ENCODE measurements at places on chromosomes 1 and 21.

DNA sequence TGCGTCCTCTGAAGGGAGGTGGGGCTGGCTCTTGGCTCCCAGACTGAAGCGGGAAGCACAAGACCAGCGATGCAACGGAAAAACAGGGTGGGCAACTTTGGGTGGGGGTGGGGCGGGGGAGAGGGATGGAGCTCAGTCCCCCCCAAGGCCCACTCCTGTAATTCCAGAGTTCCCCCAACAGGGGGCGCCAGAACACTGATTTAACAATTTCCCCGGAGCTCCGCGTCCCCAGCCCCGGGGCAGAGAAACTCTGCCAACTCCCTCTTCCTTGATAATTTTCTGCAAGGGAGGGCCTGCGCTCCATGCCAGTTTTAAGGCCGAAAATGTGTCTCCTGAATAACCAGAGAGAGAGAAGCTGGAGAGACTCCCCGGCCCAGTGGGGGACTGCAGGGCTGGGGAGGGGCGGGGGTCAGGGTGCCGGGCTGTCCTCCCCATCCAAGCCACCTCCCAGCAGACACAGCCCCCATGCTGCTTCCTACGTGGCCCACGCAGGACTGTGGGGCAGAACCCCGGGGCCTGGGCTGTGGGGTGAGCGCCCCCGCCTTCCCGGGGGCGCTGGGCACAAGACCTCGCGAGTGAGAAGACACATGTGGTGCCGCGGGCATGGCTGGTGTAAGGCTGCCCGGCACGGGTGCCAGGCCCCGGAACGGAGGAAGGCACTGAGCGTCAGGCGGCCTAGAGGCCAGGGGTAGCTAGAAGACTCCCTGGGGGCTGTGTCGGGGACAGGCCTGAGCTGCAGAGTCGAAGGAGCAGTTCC is 51.4 kb downstream of the KIF21B start:
- DNase-seq: peak; percentile 31

GRCh38 chr1:7988576-7988975 is 27.1 kb downstream of the PARK7 start:
- DNase-seq: no peak

DNA sequence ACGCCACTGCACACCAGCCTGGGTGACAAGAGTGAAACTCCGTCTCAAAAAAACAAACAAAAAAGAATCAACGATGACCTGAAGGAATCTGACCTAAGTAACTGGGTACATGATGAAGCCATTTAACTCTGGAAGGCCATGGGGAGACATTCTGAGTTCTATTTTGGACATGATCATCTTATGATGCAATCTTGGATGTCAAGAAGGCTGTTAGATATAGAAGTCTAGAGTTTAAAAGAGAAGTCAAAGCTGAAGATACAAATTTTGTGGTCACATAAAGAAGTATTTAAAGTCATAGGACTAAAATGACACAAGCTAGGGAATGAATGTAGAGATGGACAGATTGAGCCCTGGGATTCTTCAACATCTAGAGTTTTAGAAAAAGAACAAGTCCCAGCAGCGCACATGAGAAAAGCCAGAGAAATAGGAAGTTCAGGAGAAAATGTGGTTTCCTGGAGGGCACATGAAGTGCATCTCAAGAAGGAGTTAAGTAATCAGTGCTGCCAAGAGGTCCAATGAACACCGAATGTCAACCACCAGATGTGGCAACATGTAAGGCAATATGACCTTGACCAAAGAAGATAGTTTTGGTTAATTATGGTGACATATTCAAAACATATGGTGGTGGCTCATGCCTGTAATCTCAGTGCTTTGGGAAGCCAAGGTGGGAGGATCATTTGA is 26.8 kb downstream of the ELK4 start:
- no peak for DNase-seq

DNA sequence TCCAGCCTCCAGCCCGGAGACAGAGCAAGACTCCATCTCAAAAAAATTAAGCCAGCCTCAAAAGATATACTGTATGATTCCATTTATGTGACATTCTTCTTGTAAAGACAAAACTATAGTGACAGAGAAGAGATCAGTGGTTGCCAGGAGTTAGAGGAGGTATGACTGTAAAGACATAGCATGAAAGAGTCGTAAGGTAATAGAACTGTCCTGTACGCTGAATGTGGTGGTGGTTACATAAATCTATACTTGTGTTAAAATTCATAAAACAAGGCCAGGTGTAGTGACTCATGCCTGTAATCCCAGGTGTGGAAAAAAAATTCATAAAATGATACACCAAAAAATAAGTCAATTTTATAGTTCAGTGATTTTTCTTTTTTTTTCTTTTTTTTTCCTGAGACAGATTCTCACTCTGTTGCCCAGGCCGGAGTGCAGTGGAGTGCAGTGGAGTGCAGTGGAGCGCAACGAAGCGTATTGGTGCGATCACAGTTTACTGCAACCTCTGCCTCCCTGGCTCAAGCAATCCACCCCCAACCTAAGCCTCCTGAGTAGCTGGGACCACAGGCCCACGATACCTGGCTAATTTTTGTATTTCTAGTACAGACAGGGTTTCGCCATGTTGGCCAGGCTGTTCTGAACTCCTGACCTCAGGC is 84.9 kb upstream of the CXADR start:
- DNase-seq: no peak

- DNase-seq: no peak
Observed at GRCh38 chr1:63943393-63943792, 169.6 kb downstream of the ROR1 start.

GRCh38 chr1:84570436-84571149 is 3.6 kb downstream of the CTBS start:
- no peak for DNase-seq

- no peak for DNase-seq
Observed at GRCh38 chr1:156423422-156424352, 54.7 kb downstream of the RHBG start.

DNA sequence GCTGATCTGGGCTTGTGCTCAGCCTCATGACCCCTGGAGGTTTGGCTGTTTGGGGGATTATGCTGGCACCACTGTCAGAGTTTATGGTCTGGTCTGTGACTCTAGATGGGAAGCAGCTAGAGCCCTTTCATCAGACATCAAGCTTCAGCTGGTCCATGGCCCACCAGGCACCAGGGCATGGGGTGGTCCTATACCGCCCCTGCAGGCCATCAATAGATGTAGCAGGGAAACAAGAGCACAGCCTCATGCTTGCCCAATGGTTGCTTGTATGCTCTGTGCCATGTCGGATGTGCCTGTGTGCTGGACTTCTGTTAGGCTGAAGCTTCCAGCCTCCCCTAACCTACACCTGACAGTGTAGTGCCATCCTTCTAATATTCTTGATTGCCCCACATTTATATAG is 71.1 kb upstream of the CD34 start:
- DNase-seq: no peak

DNA sequence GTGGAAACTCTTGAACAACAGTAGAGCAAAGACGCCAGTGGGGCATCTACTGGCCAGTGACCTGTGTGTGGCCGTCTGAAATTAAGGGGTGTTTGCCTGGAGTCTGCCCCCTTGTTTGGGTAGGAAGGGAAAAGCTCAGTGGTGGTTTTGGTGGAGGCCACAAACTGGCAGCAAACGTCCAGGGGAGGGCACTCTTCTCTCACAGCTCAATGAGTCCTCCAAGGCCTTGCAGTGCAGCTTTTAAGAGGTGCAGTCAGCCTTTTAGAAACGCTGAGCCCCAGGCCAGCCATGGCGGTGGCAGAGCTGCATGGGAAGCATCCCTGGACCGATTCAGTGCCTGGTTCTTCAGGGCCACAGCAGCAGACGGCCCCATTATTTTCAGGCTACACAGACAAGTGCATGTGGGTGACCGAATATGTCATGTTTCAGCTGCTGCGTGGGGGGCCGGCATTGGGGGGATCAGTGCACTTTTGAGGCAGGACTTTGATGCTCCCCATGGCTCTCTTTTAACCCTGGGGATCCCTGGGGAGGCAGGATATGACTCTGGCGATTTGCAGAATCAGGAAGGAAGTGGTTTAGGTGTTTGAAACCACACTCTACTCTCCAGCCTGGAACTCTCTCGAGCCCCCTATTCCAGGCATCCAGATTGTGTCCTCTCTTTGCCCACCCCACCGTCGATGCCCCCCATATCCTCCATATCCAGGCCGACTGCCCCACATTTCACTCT is 414.0 kb downstream of the PRDM2 start:
- no peak for DNase-seq

DNA sequence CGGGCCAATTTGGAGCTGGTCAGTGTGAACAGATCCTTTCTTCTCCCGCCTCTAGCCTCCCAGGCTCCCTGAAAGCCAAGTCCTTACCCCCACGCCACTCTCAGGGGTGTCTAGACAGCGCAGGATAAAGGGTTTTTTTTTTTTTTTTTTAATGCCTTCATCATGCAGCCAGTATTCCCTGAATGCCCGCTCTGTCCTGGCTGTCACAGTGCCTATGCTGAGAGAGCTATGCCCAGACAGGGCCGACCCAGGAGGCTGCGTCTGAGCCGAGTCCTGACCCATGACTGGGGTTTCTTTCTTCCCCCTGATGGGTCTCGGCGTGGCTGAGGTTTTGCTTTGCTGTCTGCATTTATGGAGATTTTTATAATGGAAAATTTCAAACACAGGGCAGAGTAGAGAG is 18.3 kb downstream of the SPSB1 start:
- DNase-seq: no peak

DNA sequence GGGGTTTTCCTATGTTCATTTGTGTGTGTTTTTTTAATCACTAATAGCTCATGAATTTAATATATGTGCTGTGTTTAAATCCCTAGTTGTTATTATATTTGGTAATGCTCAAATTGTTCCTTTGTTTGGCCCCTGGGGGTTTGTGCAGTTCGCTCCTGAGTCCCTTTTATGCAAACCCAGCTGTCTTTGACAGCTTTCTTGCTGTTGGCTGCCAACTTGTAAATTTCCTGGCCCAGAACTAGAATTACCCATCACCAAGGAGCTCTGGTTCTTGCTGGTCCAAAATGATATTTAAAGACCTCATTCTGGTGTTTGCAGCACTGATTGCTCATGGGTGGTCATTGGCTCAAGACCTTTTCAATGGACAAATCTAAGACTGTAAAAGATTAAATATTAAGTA is 39.6 kb upstream of the PGBD5 start:
- no peak for DNase-seq

DNA sequence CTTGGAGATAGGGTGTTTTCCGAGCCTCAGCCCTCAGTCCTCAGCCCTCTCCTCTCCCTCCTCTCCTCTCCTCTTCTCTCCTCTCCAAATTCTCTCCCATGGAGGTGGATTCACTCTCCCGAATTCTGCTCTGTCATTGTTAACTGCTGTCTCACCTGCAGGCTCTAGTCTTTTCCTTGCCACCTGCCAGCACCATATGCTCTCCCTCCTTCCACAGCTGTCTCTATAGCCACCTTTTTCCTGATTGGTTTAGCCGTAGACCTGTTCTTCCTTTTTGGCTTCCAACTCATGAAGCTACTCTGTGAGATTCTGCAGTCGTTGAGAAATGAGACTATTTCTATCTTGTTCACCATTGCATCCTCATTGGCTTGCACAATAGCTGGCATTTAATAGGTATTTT is 19.7 kb downstream of the COG2 start:
- DNase-seq: no peak

- DNase-seq: no peak
Observed at GRCh38 chr1:115900856-115901255, 59.9 kb upstream of the NHLH2 start.

- no peak for DNase-seq
Observed at GRCh38 chr1:217105437-217105836, 382.2 kb upstream of the ESRRG start.

GRCh38 chr1:53637511-53638359 is 101.2 kb downstream of the GLIS1 start:
- no peak for DNase-seq

DNA sequence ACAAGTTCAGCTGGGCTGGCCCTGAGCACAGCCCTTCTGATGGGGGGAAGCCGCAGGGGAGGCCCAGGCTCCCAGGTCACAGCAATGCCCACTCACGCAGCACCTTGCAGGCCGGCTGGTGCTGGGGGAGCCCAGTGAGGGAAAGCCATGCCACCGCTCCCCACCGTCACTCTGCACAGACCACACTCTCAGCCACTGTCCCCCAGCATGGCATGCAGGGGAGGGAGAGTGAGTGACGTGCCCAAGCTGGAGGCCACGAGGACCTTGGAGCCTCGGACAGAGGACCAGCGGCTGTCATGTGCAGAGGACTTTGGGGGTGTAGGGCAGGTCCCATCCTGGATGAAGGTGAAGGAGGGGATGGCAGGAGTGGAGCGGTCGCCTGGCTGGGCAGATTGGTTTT is 25.1 kb downstream of the SLC45A1 start:
- no peak for DNase-seq
